C1 segment of cervical spinal cord (tissue), 14 donors: ENCODE measurements at places on chromosomes 11 and 22.

- DNase-seq, result no peak
Measured at GRCh38 chr11:75513250-75513649, 12.5 kb downstream of the GDPD5 start.

GRCh38 chr11:36365907-36366306 is 69.8 kb downstream of the PRR5L start:
- no peak for DNase-seq

- DNase-seq, result no peak
Measured at GRCh38 chr11:77346906-77347603, 45.6 kb upstream of the GDPD4 start.

DNA sequence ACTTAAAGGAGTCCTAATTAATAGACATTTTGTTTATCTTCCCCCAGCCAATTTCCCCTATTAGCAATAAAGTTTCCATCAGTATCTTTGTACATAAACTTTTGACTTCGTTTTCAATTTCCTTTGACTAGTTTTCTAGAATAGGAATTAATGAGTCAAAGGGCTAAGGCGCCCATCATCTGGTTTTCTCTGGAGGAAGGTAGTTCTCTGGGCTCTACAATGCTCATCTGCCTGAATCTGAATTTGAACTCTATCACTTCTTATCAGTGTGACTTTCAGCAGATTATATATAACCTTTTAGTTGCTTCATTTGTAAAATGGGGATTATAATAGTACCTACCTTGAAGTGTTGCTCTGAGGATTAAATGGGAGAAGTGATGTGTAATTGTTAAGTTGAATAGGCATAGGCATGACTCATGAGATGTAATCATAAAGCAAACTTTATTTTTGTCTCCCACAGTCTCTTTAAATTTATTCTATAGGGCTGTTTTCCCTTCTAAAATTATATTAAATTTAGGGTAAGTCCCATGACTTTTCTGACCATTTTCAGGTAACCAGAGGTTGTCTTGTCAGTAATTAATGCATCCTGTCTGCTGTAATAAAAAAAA is 5.8 kb upstream of the TUB start:
- DNase-seq, result no peak

DNA sequence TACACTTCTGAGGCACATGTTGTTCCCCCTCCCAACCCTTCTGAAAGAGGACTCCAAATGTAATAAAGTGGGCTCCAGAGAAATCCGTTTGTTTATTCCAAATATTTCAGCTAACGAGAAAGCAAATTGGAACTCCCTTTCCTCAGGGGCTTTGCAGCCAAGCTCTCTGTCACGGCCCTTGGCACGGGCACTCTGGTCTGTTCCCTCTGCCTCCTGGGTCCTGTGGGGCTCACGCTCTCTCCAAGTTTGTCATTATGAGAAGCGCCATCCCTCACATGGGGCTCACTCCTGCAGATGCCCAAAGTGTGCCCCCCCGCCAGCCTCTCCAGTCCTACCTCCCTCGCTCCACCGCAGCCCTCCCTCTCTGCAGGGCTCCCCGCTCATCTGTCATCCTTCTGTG is 125.4 kb upstream of the POU2AF2 start:
- DNase-seq, result no peak

DNA sequence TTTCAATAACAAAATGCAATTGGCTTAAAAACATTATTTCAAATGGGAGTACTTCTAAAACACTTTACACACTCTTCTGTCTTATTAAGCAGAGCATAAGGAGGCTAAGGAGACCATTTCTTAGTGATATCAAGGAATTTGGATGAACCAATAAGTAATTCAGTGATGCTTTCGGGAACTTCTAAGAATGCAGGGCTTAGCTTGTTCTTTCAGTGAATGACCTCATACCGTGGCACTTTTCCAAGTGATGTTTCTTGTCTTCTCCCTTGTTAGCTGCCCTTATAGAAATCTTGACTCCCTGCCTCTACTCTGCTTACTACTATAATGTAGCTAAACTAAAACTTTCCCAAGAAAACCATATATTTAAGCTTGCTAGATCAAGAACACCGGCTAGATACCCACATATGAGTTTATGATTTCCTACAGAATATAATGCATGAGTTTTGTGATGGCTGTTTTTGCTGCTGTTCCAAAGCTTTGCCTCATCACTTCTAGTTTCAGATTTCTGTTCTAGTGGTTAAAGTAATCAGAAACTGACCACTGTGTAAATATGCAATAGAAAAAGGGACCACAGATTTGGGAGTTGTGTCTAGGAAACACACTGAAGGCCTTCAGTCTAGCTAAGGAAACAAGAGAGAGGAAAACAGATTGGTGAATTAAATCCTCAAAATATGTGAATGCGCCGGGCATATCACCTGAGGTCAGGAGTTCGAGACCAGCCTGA is 37.5 kb upstream of the STK33 start:
- DNase-seq, result no peak

- DNase-seq, result no peak
Measured at GRCh38 chr11:78542007-78542406, 32.7 kb downstream of the NARS2 start.

DNA sequence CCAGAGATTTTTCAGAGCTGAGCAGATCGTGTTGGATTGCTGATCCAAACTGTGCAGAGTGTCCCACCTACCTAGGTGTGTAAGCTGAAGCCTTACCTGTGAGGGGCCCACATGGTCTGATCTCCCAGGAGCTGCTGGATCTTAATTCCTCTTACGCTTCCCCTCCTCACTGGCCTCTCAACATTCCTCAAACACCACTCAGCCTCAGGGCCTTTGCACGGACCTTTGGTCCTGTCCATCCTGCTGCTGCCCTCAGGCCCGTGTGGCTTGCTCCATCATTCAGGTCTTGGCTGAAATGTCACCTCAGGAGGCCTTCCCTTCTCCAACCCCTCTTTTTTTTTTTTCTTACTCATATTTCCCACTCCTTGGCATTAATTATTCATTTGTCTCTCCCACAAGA is 21.1 kb upstream of the RAB1B start:
- DNase-seq, result no peak

DNA sequence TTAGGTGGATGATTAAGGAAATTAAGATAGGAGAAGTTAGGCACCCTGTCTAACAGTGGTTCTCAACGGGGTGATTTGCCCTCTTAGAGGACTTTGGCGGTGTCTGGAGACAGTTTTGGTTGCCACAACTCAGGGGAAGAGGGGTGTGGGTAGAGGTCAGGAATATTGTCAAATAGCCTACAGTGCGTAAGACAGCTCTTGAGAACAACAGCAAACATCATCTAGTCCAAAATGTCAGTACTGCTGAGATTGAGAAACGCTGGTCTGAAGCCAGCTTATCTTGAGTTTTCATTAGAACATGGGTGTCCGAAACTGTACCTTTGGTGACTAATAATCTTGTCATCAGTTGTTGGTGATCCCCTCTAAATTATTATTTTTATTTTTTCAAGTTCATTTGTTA is 38.4 kb downstream of the CECR2 start:
- no peak for DNase-seq

- DNase-seq, result no peak
Measured at GRCh38 chr11:69381681-69382130, 87.8 kb downstream of the MYEOV start.
